ENCODE measurements at places on chromosomes 6 and 20.

- DNase-seq, result no peak
These were observed 15.7 kb upstream of the SSTR4 start for GRCh38 chr20:23019403-23019802.

DNA sequence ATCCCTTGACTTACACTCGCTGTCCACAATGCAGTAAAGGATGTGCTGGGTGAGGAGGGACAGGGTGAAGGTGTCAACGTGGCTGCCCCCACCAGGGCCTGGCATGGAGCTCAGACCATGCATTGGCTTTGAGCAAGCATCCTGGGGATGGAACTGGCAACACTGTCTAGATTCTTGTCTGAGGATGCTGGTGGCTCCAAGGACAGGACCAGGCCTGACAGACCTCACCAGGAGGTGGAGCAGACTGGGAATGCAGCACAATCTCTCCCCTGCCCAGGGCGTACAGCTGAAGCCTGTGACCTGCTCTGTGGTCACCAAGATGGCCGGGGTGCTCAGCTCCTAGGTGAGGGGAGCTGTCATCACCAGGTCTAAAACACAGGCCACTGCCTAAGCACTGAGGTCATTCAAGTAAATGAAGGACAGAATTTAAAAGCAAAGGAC, 50.9 kb downstream of the MYH7B start:
- DNase-seq, result no peak

DNA sequence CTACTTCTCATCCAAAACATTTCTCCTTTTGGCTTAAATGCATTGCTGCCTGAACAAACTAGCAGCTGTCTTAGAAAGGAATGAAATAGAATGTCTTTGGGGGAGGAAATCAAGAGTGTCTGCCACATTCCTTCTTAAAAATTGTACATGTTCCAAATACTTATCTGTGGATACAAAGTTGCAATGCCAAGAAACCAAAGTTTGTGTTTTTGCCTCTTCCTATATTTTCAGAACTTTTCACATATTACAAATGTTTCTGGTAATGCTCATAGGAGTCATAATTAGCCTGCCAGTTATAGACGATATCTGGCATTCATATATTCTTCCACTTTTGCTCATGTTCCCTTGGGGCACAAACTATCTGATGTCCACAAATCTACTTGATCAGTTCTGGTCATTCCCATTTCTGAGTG, 165.5 kb upstream of the BMP5 start:
- no peak for DNase-seq

- no peak for DNase-seq
These were observed 8.0 kb upstream of the SLC17A3 start for GRCh38 chr6:25882051-25882496.

DNA sequence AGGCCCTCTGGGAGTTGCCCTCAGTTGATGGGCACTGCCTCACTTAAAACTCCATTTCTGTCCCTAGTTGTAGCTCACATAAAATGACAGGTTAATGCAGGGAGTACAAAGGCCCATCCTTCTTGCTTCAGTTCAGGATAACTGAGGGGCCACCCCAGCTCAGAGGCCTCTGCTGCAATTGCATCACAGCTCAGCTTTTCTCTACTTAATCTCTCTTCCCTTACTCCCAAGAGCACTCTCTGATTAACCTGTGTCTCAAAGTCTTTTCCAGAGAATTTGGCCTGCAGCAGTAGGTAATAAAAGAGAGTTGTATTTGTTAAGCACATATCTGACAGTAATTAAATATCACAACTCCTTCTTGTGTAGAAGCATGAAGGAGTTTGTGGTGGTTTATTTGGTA, 40.9 kb upstream of the FLRT3 start:
- no peak for DNase-seq

GRCh38 chr20:53948383-53949318, 121.7 kb downstream of the BCAS1 start:
- no peak for DNase-seq

- DNase-seq, result no peak
These were observed 36.8 kb upstream of the CDKAL1 start for GRCh38 chr6:20497216-20498040.

GRCh38 chr6:35596448-35597442, 84.0 kb upstream of the TULP1 start:
- no peak for DNase-seq

Measured in NCI-H526 treated with DMSO at 0.1 percent for 48 hours (cell line).